Activated CD4-positive, alpha-beta T cell treated with anti-CD3 and anti-CD28 coated beads, Interleukin-2, amount 10 ng/mL, durations not matched to agents 7 days and 5 days (primary cell): ENCODE measurements at places on chromosomes 5 and 9. TPM values are rescaled to one million over a fixed set of nuclear protein-coding genes. Genes with fewer than 3 reads are reported as not detected.

Gene CBY3
- total RNA-seq = 0.44 TPM

GRCh38 chr5:88396751-88397281 lies 128.2 kb upstream of the TMEM161B start:
- H3K4me1 ChIP-seq = peaks cover 2% of the 10 kb centered on the region
- no peaks in the 10 kb centered on the region for H3K27me3 ChIP-seq
- H3K4me3 ChIP-seq = no peak overlapping the region
- no peaks in the 10 kb centered on the region for H3K36me3 ChIP-seq

DNA sequence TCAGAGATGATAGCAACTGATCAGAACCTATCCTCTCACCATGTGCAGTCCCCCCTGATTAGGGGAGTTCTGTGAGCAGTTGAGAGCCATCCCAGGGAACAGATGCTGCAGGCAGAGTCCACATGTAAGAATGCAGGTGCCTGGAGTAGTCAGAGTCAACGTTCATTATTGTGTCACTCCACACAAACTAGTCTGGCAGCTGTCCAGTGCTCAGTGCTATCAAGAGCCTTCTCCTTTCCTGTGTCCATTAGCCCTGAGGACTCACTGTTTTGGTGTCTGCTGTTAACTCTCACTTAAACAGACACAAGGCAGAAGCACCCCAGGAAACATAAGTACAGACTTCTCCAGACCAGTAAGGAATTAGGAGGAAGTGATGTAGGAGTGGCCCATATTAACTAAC lies 2.5 kb downstream of the SH3TC2 start:
- DNase-seq = no peak
- peaks cover 6% of the 10 kb centered on the region for H3K27me3 ChIP-seq
- no peak overlapping the region for H3K27ac ChIP-seq
- no peaks in the 10 kb centered on the region for H3K36me3 ChIP-seq
- no peaks in the 10 kb centered on the region for H3K4me1 ChIP-seq
- no peak overlapping the region for H3K4me3 ChIP-seq

DNA sequence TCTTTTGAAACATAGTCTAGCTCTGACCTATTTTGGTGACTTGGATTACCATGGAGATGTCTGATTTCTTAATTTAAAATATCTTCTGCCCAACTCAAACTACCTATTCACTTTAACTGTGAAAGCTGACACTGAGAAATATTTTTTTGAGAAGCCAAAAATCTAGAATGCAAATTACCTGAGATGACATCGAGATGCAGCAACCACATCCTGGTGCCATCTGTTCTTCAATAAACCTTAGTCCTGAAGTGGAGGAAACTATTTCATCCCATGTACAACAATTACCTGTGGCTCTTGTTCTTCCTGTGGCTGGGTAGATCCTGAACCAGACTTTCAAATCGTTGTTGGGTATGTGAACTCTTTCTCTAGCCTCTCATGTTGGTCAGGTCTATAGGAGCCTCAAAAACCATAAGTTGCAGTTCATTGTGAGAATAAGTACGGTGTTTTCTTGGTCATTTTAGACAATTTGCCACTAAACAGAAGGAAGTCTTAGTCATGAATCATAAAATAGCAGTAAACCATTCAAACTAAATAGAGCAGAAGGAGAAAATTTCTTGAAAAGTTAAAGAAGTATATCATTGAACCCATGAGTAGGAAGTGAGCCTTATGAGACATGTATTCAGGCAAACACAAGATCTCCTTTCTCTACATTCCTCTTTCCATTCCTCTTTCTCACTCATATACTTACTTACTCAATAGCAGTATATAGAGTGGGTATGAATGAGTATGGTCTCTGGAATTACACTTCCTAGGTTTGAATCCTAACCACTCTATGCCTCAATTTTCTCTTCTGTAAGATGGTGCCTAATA lies 176.0 kb downstream of the HMHB1 start:
- peaks cover 7% of the 10 kb centered on the region for H3K4me1 ChIP-seq
- no peaks in the 10 kb centered on the region for H3K36me3 ChIP-seq
- H3K27ac ChIP-seq = no peak overlapping the region
- DNase-seq = no peak
